ENCODE measurements at places on chromosomes 5 and 9.

GRCh38 chr9:93364734-93365426 is 86.6 kb upstream of the FAM120A start:
- no peak for DNase-seq

DNA sequence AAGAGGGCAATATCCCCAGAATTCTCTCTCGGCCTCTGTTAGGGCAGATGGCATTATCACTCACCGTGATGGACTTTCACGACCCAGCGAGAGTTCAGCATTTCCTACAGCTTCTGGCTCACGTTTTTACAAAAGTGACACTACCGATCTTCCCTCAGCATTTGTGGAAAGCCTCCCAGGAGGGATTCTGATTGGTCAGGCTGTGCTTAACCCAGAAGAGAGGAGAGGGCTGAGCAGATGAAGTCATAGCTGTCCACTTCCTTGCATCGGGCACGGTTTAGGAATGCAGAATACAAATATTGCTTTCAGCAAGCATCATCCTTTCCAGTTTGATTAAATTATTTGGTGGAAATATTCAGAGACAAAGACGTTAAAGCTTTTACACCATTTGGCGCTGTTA is 277.4 kb upstream of the MSX2 start:
- DNase-seq: no peak

- DNase-seq: no peak
These were observed 67.4 kb downstream of the TNPO1 start for GRCh38 chr5:72883850-72884249.

- no peak for DNase-seq
These were observed 16.5 kb downstream of the FBXL7 start for GRCh38 chr5:15516486-15516885.

- no peak for DNase-seq
These were observed 15.7 kb downstream of the RGS3 start for GRCh38 chr9:113479174-113479621.

- DNase-seq: no peak
These were observed 254.6 kb downstream of the AOPEP start for GRCh38 chr9:94980947-94981722.

- DNase-seq: no peak
These were observed 655 bp downstream of the MARVELD2 start for GRCh38 chr5:69415584-69415958.

GRCh38 chr9:2717385-2717784 is at the start of gene KCNV2:
KCNV2 (plus strand) TSS chr9:2717510; CDS start chr9:2717740, 230 bp downstream.
- no peak for DNase-seq

DNA sequence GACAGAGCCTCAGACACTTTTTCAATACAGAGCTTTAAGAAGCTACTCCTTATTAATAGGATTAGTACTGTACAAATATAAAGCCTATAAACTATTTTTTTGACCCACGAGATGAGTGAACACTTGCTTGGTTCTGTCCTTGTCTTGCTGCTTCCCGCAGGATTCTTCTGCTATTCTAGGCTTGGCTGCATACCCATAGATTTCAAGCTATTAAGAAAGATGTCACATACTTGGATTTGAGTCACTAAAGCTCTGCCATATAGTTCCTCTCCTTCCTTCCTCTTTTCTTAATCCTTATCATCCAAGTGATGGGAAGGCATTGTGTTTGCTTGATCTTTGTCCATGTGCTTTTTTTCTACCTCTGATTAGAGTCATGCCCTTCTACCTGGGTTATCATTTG is 361.2 kb upstream of the TRPC7 start:
- no peak for DNase-seq

- no peak for DNase-seq
These were observed 30.5 kb downstream of the CNTFR start for GRCh38 chr9:34558919-34559623.

- DNase-seq: no peak
These were observed 211.7 kb downstream of the SNCAIP start for GRCh38 chr5:122523776-122524175.

- no peak for DNase-seq
These were observed 496.6 kb downstream of the CTNND2 start for GRCh38 chr5:11407556-11408145.

GRCh38 chr9:115111874-115112273 is 6.1 kb downstream of the TNC start:
- DNase-seq: no peak

- DNase-seq: no peak
These were observed 85.8 kb downstream of the FGF1 start for GRCh38 chr5:142600092-142600491.

DNA sequence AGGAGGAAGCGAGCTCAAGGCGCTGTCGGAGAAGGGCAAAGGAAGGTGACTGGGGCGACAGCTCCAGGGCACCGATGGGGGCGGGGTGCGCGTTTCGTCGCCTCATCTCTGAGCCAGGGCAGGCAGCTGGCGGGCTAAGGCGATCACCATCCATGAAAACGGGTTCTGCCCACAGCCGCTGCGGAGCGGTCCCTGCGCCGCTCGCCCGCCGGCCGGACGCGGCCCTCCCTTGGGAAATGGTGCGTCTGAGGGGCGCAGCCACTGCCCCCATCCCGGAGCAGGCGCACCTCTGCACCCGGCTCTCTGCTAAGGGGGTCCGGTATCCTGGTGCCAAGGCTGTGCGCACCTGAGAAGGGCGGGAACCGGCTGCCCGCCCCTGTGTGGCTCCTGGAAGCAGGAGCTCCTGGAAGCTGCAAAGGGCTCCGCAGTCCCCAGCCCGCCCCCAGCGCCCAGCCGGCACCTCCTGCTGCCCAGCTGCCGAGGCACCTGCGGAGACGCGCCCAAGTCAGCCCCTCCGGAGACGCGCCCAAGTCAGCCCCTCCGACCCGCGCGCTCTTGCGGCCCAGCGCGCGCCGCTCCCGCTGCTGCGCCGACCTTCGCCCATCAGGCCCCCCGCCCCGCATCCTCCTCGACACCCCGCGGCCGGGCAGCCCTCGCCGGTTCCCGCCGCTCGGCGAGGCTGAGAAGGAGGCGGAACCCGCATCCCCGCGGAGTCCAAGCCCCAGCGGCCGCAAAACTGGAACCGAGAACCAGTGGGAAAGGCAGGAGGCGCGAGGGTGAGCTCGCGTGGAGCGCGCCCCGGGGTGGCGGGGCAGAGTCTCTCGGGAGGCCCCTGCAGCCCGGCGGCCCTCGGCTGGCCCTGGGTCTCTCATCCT is 757 bp downstream of the ANKRD34B start:
- no peak for DNase-seq

DNA sequence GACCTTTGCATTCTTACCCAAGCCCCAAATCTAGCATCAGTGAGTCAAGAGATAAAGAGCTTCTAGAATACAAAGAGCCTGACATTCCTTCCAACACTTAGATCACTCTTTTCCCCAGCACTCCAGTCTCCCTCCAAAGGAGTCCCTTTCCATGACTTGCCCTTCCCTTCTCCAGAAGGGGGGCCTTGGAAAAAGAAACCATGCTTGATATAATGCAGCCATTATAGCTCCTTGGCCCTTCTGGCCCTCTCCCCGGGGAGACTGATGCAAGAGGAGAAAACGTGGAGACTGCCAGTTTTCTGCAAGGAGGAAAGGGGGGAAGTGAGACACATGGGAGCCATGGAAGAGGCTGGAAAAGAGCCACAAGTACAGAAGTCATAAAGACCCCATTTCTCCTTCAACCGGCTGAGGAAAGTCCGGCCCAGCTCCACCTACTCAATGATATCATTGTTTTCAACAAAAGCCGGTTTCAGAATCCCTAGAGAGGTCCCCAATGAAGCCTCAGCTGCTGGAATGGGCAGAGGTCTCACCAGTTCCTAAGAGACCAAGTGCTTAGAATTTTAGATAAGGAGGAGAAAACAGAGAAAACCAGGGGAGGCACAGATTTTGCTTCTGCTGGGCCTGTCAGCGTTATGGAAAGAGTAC is 29.0 kb downstream of the ADAM19 start:
- no peak for DNase-seq

GRCh38 chr9:124863371-124863871 is 1.5 kb downstream of the ARPC5L start:
- no peak for DNase-seq

DNA sequence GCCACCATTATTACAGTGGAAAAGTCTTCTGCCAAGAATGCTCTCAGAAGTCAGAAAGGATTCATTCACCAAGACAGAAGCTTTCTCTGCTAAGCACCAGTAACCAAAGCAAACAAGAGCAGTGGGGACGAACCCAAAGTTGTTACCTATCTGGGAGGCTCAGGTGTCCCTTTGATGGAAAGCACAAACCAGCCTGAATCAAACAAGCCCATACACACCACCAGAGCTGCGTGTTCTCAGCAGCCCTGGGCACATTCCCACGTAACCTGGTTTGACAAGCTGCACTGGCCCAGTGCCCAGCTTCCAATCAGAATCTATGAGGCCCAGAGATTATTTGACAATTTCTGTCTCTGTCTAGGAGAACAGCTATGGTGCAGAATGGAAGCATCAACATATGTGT is 252.6 kb downstream of the ACTL7B start:
- no peak for DNase-seq

GRCh38 chr9:91843623-91844148 is 106.3 kb downstream of the ROR2 start:
- no peak for DNase-seq

- no peak for DNase-seq
These were observed 36.8 kb downstream of the SLC1A3 start for GRCh38 chr5:36643162-36643561.

DNA sequence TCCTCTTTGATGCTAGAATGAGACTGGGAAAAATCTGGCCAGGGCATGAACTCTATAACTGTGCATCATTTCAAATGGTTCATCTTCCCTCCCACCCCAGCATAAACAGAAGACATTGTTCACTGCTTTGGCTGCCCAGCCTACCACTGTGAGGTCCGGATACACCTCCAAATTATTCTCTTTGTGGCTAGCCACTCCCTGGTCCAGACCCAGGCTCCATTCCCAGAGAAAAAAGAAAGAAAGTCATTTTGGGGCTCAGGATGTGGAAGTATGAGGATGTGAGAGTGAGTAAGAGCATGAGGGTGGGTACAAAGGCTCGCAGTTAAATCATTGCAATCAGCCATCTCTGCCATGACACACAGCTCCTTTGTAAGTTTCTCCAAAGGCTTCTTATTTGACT is 559.2 kb downstream of the PSAT1 start:
- DNase-seq: no peak

GRCh38 chr5:91030521-91031401 is 352.4 kb downstream of the ARRDC3 start:
- no peak for DNase-seq

DNA sequence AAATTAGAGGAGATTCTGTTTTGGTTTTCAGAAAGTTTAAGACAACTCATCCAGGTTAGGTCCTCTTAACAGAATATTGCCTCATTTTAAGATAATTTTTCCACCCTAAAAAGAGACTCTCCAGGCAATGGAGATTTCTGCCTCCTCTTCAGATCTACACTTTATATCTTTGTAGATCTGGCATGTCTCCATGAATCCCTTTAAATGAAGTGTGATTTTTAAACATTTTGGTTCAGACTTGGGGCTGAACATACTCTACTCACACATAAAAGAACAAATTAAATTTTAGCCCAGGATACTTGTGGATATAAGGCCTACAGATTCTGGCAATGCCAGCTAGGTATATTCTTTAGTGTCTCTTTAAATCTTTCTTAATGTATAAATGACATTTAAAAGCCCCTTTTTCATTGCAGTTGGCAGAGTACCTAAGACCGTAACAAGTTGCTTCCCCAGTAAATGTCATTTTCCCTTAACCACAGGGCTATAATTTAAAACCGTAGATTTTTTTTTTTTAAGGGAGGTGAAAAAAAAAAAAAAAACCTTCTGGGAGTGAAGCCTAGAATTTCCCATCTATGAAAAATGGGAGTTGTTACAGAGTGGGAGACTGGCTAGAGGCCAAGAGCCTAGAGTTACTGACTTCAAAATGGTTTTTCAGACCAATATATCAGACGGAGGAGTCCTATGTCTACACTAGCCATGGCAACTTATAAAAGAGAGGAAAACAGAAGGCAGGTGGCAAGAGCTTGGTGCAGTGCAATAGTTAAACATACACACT is 207.8 kb upstream of the TARS1 start:
- DNase-seq: no peak

DNA sequence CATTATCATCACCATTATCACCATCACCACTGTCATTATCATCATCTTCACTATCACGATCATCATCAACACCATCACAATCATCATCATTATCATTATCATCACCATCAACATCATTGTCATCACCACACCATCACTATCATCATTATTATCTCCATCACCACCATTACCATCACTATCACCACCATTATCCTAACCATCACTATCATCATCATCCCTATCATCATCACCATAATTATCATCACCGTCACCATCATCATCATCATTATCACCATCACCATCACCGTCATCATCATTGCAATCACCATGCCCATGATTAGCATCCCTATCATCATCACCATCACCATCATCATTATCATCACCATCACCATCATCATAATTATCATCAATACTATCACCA is 311.9 kb downstream of the IRX2 start:
- DNase-seq: no peak

DNA sequence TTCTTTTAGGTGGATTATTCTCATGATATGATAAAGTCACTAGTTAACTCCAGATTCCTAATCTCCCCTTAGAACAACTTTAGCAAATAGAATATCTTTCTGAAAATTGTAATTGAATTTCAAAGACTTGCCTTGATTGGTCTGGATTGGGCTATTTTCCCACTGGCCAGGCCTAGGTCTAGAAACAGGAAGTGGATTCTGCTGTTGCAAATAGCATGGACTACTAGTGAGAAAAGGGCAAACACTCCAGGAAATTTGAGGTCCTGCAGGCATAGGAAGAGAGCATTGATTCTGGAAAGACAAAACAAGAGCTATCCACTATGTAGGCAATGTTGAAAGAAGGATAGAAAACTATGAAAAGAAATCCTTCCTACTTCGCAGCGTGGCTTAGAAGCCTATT is 113.4 kb downstream of the KCTD16 start:
- DNase-seq: no peak

DNA sequence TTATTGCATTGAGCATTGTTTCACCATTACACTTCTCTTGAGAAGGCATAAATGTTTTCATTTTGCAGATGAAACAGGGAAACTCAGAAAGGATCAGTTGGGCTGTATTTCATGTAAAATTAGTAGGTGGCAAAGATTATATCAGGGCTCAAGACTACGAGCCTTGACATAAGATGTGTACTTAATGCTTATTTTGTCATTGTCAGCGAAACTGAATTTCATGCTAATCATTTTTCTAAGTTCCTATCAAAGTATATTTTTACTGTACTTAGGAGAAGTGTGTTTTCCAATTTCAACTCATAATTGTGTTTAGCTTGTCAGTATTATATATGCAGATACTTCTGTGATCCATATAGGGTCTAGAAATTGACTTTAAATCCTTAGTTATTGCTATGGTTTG is 123.8 kb downstream of the FBXL7 start:
- no peak for DNase-seq

GRCh38 chr9:120394058-120394669 is 185.8 kb downstream of the CDK5RAP2 start:
- DNase-seq: no peak

All from activated naive CD4-positive, alpha-beta T cell (primary cell).